ENCODE measurements at places on chromosomes 1 and 21. TPM values are rescaled to one million over a fixed set of nuclear protein-coding genes. Genes with fewer than 3 reads are reported as not detected.

GPR52 gene
- 3.4 TPM for total RNA-seq

RPE65 gene
- not detected for total RNA-seq

NEK2 gene
- 29.6 TPM for total RNA-seq

OLFML2B gene
- not detected for total RNA-seq

ST6GALNAC5 gene
- not detected for total RNA-seq

AKR7A3 gene
- total RNA-seq = 1.8 TPM

PKN2 gene
- 28.0 TPM for total RNA-seq

LCK gene
- 422 TPM for total RNA-seq

TNFRSF9 gene
- total RNA-seq = 3.4 TPM

SMIM11 gene
- total RNA-seq = 16.3 TPM

NOS1AP gene
- not detected for total RNA-seq

ACTA1 gene
- total RNA-seq = not detected

AKR7A2 gene
- total RNA-seq = 34.6 TPM

WNT3A gene
- not detected for total RNA-seq

ZBTB48 gene
- 29.8 TPM for total RNA-seq

TAS1R1 gene
- not detected for total RNA-seq

KIF1B gene
- 18.2 TPM for total RNA-seq

GCSAML gene
- total RNA-seq = 0.16 TPM

PYCR2 gene
- total RNA-seq = 97.3 TPM

GUCA2B gene
- total RNA-seq = not detected
